ENCODE measurements at places on chromosomes 7 and 10.
A peak's percentile ranks its signal among the peaks of the same experiment; 100 is the strongest.

GRCh38 chr10:6061056-6061455, 1.1 kb downstream of the IL2RA start:
- no peak overlapping the region for H3K27ac ChIP-seq
- H3K27me3 ChIP-seq: peaks cover 3% of the 10 kb centered on the region
- no peaks in the 10 kb centered on the region for H3K36me3 ChIP-seq
- peaks cover 15% of the 10 kb centered on the region for H3K4me1 ChIP-seq
- no peak for DNase-seq

DNA sequence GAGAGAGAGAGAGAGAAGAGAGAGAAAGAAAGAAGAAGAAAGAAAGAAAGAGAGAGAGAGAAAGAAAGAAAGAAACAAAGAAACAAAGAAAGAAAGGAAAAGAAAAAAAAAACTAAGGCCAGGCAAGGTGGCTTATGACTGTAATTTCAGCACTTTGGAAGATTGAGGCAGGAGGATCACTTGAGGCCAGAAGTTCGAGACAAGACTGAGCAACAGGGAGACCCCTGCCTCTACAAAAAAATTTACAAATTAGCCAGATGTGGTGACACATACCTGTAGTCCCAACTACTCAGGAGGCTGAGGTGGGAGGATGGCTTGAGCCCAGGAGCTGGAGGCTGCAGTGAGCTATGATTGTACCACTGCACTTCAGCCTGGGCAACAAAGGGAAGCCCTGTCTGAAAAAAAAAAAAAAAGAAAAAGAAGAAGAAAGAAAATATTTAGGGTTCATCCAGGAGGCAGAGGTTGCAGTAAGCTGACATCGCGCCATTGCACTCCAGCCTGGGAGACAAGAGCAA, 2.8 kb downstream of the SERPINE1 start:
- H3K27me3 ChIP-seq: no peaks in the 10 kb centered on the region
- no peaks in the 10 kb centered on the region for H3K36me3 ChIP-seq
- H3K4me3 ChIP-seq: no peak overlapping the region
- peaks cover 30% of the 10 kb centered on the region for H3K4me1 ChIP-seq
- no peak for DNase-seq

GRCh38 chr7:80941208-80941758, 22.4 kb upstream of the SEMA3C start:
- DNase-seq: no peak
- H3K36me3 ChIP-seq: no peaks in the 10 kb centered on the region
- H3K27ac ChIP-seq: no peak overlapping the region

DNA sequence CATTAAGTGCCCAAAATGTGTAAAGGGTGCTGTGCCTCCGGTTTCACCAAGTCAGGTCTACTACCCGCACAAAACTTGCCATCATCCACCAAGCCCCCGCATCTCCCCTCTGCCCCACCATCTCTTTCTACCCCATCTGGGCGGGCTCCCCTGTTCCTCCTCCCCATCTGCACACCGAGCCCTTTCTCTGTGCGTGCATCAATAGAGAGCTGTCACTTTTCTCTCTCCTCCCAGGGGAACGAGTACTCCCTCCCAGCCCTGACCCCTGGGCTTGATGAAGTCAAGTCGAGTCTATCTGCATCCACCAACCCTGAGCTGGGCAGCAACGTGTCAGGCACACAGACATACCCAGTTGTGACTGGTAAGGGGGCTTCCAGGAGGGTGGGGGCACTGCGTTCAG, 63.5 kb downstream of the PAX2 start:
- no peak for DNase-seq
- H3K4me3 ChIP-seq: no peak overlapping the region
- H3K27ac ChIP-seq: no peak overlapping the region
- no peaks in the 10 kb centered on the region for H3K36me3 ChIP-seq
- H3K27me3 ChIP-seq: peaks cover 7% of the 10 kb centered on the region

DNA sequence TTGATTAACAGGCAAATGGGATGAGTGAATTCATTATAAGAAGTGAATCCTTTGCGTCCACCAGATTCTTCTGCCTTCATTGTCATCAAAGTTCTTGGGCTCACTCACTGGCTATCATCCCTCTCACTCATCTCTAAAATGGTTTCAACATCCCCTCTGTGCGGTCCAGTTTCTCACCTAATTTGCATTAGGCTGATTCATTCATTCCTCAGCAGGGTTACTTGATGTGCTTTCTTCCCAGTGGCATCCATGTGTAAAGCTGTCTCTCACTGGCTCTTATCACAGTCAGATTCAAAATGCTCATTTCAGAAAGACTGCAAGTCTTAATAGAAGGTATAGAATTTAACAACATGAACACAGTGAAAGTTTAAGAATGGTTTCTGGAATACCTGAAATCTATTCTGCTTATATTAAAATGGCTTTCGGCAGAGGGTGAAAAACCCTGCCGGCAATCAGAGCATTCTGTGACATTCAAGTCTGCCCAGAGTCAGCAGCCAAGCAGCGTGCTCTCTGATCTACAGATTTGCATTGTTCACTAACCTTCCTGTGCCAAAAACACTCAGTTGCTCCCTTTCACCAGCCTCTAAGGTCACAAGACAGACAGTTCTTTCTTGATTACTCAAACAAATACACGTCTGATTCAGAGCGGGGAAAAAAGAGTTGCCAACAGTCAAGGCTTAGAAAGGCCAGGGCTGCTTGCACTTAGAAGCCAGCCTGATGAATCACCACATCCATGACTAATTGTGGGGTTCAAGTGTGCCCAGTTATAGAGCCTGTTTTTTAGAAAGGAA, 106.7 kb downstream of the TES start:
- DNase-seq: no peak
- H3K27me3 ChIP-seq: no peaks in the 10 kb centered on the region
- H3K27ac ChIP-seq: peak overlapping the region; percentile 27
- no peaks in the 10 kb centered on the region for H3K4me1 ChIP-seq
- H3K4me3 ChIP-seq: no peak overlapping the region

DNA sequence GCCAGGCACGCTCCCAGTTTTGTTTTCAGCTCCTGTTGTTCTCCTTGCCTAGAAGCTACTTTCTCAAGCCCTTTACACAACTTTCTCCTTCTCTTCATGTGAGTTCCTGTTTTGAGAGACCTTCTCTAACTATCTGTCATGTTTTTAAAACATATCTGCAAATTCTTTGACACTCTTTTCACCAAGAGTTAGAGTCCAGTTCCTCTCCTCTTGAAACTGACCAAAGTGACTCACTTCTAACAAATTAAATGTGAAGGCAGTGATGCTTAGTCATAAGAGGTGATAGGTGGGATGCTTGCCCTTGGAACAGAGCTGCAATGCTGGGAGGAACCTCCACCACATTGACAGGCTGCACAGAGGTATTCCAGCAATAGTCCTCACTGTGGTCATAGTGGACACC, 25.3 kb downstream of the ZSCAN25 start:
- no peak overlapping the region for H3K27ac ChIP-seq
- peaks cover 5% of the 10 kb centered on the region for H3K36me3 ChIP-seq
- no peak overlapping the region for H3K4me3 ChIP-seq
- DNase-seq: no peak
- no peaks in the 10 kb centered on the region for H3K4me1 ChIP-seq
- H3K27me3 ChIP-seq: no peaks in the 10 kb centered on the region

- H3K27ac ChIP-seq: no peak overlapping the region
- no peaks in the 10 kb centered on the region for H3K36me3 ChIP-seq
- peaks cover 3% of the 10 kb centered on the region for H3K4me1 ChIP-seq
- no peaks in the 10 kb centered on the region for H3K27me3 ChIP-seq
Observed at GRCh38 chr10:101385866-101386658, 32.1 kb downstream of the BTRC start.

DNA sequence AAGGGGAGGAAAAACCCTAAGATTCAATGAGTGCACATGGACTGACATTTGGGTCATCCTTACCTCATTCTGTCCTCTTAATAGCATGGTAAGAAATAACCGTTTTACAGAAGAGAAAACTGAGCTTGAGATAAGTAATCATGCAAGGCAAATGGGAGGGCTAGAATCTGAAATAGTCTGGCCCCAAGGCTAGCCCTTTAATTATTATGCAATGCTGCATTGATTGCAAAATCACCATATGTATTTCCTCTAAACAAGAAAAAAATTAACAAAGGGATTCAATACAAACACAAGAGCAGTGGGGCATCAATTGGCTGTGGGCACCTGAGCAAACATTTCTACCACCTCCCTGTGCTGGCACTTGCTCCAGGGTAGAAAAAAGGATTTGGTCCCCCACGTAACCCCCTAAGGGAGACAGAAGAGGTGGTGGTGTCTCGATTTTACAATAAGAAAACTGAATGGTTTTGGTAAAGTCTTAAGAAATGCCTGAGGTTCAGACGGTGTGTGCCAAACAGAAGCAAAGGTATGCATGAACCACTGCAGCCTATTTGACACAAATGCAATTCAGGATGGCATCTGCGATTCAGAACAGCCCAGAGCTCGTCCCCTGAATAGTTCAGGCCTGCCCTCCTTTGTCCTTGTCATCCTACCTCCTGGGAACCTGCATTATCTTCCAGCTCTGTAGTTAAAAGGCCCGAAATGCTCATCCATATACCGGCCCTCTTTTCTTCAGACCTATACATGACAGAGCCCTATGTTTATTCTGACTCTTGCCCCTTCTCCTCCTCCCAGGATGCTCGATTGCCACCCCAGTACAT, 23.6 kb downstream of the PIP4K2A start:
- no peak overlapping the region for H3K4me3 ChIP-seq
- H3K27me3 ChIP-seq: no peaks in the 10 kb centered on the region
- H3K27ac ChIP-seq: no peak overlapping the region
- no peak for DNase-seq

DNA sequence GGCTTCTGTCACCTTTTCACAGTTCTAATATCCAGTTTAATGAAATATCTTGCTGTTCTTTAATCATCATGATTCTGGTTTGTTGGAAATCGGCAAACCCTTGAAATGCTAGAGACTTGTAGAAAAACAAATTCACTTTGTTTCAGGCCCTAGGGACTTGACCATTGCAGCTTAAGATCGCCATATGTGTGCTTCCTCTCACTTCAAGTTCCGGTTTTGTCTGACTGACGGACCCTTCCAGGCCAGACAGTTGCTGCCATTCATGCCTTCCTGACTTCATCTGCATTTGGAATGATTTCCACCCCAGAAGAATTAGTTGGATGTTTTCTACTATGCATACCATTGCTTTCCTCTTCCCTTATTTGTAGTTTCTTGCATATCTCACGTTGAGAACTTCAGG, 125.6 kb downstream of the CELF2 start:
- peaks cover 35% of the 10 kb centered on the region for H3K4me1 ChIP-seq
- H3K36me3 ChIP-seq: no peaks in the 10 kb centered on the region
- H3K4me3 ChIP-seq: no peak overlapping the region
- no peak for DNase-seq

GRCh38 chr7:80699045-80699638, 60.7 kb downstream of the CD36 start:
- DNase-seq: peak; percentile 62
- no peaks in the 10 kb centered on the region for H3K4me1 ChIP-seq
- H3K27ac ChIP-seq: no peak overlapping the region
- no peak overlapping the region for H3K4me3 ChIP-seq
- H3K27me3 ChIP-seq: no peaks in the 10 kb centered on the region

GRCh38 chr10:136465-136762, 1.2 kb downstream of the ZMYND11 start:
- H3K4me3 ChIP-seq: peak overlapping the region; percentile 68
- H3K27ac ChIP-seq: peak overlapping the region; percentile 74

- no peak overlapping the region for H3K4me3 ChIP-seq
- H3K36me3 ChIP-seq: no peaks in the 10 kb centered on the region
- DNase-seq: no peak
Observed at GRCh38 chr7:41206267-41206666, 496.6 kb downstream of the INHBA start.

GRCh38 chr10:119368581-119368980, 161.2 kb downstream of the GRK5 start:
- peaks cover 5% of the 10 kb centered on the region for H3K36me3 ChIP-seq
- H3K27ac ChIP-seq: peak overlapping the region; percentile 76
- no peak for DNase-seq
- no peak overlapping the region for H3K4me3 ChIP-seq

- no peaks in the 10 kb centered on the region for H3K36me3 ChIP-seq
- no peaks in the 10 kb centered on the region for H3K27me3 ChIP-seq
- H3K4me1 ChIP-seq: no peaks in the 10 kb centered on the region
- H3K4me3 ChIP-seq: no peak overlapping the region
- H3K27ac ChIP-seq: no peak overlapping the region
Observed at GRCh38 chr7:45220846-45221618, 63.4 kb downstream of the RAMP3 start.

DNA sequence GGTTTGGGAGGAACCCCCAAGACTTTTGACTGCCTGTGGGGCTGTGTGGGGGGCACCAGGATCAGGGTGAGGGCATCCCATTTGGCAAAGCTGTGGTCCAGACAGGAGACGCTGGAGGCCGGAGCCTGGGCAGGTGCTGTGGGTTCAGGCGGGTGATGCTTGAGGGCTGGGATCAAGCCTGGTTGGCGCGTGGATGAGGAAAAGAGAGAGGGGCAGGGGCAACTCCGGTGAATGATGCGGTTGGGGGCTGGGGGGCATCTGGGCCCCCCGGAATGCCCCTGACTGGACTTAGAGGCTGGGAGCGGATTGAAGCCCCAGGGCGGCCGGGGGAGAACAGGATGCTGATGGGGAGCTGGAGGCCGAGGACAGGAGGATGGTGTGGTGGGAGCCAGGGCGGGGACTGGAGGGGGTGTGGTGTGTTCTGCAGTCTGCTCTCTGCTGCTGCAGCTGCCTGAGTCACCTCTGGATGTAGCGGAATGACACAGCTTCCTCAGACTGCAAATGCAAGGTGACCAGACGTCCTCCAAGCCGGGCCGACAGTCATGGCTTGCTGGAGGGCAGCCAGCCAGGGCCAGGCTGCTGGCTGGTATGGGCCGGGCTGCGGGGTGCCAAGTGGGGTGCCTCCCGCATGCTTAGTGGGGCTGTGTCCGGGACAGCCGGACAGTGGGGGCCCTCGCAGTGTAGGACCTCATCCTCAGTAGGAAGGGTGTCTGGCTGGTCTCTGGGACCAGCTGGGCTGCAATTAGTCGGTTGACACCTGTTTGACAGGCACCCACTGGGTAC, 3.2 kb downstream of the MAFK start:
- peak overlapping the region; percentile 95 for H3K4me3 ChIP-seq
- no peaks in the 10 kb centered on the region for H3K27me3 ChIP-seq
- H3K36me3 ChIP-seq: peaks cover 59% of the 10 kb centered on the region
- DNase-seq: no peak
- peak overlapping the region; percentile 86 for H3K27ac ChIP-seq

GRCh38 chr10:124116771-124117510, 23.5 kb upstream of the CHST15 start:
- H3K27me3 ChIP-seq: peaks cover 16% of the 10 kb centered on the region
- no peak overlapping the region for H3K4me3 ChIP-seq
- H3K27ac ChIP-seq: no peak overlapping the region

- no peak overlapping the region for H3K27ac ChIP-seq
- H3K4me1 ChIP-seq: no peaks in the 10 kb centered on the region
Observed at GRCh38 chr7:110531186-110531585, 559.7 kb upstream of the LRRN3 start.

GRCh38 chr10:114279901-114280644, 41.0 kb downstream of the VWA2 start:
- no peaks in the 10 kb centered on the region for H3K4me1 ChIP-seq
- DNase-seq: no peak
- peaks cover 6% of the 10 kb centered on the region for H3K27me3 ChIP-seq
- no peaks in the 10 kb centered on the region for H3K36me3 ChIP-seq
- H3K27ac ChIP-seq: no peak overlapping the region

- DNase-seq: no peak
- no peaks in the 10 kb centered on the region for H3K4me1 ChIP-seq
- H3K27me3 ChIP-seq: no peaks in the 10 kb centered on the region
- no peak overlapping the region for H3K4me3 ChIP-seq
- no peaks in the 10 kb centered on the region for H3K36me3 ChIP-seq
- no peak overlapping the region for H3K27ac ChIP-seq
Observed at GRCh38 chr7:68125168-68125567, 1128.5 kb downstream of the TYW1 start.

Data from thymus (tissue), 14 donors.